Left lobe of liver (tissue), 2 donors: ENCODE measurements at places on chromosomes 4 and X. TPM values are rescaled to one million over a fixed set of nuclear protein-coding genes. Genes with fewer than 3 reads are reported as not detected.
A peak's percentile ranks its signal among the peaks of the same experiment; 100 is the strongest.

GRCh38 chr4:118280501-118281218, 72.1 kb downstream of the PRSS12 start:
- DNase-seq: peak; percentile 55

GRCh38 chrX:134174273-134174660, 62.7 kb upstream of the CCDC160 start:
- no peak for DNase-seq

DNA sequence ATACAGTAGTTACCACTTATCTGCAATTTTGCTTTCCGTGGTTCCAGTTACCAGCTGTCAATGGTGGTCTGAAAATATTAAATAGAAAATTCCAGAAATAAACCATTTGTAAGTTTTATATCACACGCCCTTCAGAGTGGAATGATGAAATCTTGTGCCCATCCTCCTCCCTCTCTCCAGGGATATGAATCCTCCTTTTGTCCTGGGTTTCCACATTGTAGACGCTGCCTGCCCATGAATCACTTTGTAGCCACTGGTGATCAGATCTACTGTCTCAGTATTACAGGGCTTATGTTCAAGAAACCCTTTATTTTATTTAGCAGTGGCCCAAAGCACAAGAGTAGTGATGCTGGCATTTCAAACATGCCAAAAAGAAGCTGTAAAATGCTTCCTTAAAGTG, 198.6 kb downstream of the KCNIP4 start:
- no peak for DNase-seq

- DNase-seq: no peak
Measured at GRCh38 chr4:94931626-94932025, 173.9 kb downstream of the BMPR1B start.

DNA sequence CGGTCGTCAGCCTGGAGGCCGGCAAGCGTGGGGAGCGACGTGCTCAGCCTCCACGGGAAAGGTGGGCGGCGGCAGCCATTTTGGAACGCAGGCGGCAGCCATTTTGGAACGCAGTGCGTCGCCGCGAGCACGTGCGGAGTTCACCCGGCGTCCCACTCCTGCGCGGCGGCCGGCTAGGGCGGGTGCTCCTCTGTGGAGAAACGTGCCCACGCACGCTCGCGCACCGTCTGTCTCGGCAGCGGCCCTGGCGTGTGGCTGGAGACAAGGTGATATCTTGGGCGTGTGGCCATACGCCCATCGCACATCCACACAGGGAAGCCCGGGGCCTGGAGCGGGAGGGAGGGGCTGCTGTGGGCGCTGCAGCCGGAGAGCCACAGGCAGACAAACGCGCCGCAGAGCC, 21.1 kb downstream of the CPLX1 start:
- no peak for DNase-seq

DNA sequence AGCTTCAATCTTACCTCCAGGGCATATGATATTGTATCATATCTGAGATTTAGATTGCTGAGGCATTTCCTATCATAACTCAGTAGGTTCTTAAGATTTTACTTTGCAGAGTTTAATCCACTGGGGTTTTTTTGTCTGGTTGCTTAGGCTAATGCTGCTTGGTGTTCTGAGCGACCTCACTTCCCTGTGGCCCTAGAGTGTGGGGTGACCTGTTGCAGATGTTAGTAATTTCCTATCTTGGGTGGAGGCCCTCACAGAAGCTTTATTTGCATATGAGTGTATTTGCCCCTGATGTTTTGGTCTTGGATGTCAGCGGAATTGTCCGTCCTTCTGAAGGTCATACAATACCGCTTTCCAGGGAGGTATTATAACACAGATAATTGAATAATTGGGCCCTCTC, 137.1 kb downstream of the NDST3 start:
- DNase-seq: no peak

Gene H2BW2
- not detected for total RNA-seq

Gene PPP1R2C
- total RNA-seq: not detected

Gene KCND1
- total RNA-seq: 0.68 TPM

Gene PPARGC1A
- total RNA-seq: 29.6 TPM
